ENCODE measurements at places on chromosomes 2 and 18.

DNA sequence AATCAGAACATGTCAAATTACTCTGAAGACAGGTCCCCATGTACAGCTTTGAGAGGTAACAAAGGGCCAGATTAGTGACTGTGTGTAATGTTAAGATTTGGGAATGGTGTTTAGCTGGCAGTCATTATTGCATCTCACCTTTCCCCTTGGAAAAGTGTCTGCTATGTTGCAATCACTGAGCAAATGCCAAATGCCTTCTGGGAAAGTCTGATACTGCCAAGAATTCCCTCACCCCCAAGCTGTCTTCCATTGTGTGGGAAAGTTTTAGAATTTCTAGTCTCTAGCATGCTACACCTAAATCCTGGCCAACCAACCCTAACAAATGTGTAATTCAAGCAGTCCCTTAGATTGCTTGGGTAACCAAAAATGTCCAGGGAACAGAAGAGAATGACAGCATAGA is 13.6 kb upstream of the PELI1 start:
- DNase-seq = no peak

GRCh38 chr2:15421753-15422152 is 139.4 kb downstream of the NBAS start:
- no peak for DNase-seq

GRCh38 chr18:21393986-21394385 is 152.0 kb downstream of the GREB1L start:
- DNase-seq = no peak

DNA sequence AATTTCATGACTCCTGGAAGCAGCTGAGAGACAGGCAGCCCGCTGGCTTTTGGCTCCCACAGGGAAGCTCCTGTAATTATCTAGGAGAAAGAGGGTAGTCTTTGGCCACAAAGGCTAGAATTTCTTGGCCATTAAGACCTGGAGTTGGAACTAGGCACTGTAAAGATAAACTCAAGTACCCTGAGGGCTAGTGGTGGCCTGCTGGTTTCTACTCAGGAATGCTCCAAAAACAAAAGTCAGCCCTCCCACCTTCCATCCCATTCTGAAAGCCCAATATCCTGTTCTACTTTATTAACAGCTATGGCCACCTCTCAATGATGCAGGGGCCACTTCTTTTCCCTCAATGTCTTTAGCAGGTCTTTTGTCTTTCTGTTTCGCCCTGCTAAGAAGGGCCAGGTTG is 34.0 kb upstream of the CYP26B1 start:
- no peak for DNase-seq

GRCh38 chr18:55356815-55357214 is 231.2 kb downstream of the TCF4 start:
- no peak for DNase-seq

GRCh38 chr18:69239849-69240674 is 160.6 kb upstream of the DOK6 start:
- DNase-seq = no peak

GRCh38 chr2:102940684-102941083 is 178.9 kb downstream of the TMEM182 start:
- no peak for DNase-seq

DNA sequence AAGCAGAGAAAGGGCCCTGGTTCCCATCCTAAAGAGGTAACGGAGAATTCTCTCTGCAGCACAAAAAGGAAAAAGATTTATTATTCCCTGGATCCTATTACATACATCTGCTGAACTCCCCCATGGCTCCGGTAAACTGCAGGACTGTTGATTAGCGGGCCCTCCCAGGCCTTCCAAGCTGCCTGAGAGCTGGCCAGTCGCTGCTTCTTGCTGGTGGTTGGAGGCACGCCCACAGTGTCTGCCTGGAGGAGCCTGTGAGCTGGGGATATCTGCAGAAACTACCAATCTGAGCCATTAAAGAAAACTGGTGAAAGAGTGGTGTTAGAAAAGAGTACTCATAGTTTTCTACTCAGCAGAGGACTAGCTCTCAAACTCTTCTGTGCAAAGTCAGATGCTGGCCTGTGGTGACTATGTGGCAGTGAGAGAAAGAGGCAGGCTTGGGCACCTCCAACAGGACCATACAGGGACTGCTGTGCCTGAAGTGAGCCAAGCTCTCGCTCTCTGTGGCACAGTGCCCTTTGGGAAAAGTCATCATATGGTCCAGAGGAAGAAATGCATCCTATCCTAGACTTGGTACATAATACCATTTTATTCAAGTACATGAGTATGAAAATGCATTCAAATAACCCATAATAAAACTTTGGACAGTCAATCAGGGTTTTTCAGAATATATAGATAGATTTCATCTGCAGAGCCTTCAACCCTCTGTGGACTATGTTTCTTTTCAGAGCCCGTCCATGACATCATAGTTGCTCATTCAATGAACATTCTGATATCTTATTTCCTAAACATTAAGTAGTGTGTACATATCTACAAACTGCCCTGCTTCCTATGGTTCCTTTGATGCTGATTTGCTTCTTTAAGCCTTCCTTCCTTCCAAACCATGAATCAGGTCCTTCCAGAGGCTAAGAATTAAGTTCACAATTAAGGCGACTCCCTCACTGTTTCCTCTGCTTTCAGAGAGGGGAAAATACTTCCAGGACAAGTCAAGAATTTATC is 242.0 kb upstream of the LYPD1 start:
- DNase-seq = no peak

DNA sequence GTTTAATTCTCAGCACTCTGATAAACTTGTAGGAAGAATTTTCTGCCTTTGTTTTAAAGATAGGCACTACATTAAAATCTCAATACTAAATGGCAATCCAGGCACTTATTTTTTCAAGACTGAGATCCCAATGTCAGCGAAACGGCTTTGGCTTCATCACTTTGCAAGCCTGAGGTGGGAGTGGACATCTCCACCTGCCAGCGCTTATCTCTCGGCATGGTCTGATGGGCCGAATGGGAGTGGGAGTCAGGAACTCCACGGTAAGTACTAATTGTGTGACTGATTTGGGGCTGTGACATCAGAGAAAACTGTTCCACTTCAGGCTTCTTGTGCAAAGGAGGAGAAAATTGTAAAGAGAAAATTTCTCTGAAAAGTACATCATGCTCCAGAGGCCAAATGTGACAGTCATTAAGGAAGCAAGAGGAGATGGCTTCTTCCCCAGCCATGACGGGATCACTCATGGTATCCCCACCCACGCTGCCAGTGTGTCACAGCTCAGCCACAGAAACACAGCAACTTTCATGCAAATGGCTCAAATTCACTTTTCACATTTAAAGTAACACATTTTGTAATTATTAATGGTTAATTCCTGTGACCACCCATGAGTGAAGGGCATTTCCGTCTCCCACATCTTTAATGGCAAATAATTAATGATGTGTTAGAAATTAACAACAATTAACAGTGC is 385.5 kb upstream of the HNRNPA3 start:
- peak; percentile 26 for DNase-seq

DNA sequence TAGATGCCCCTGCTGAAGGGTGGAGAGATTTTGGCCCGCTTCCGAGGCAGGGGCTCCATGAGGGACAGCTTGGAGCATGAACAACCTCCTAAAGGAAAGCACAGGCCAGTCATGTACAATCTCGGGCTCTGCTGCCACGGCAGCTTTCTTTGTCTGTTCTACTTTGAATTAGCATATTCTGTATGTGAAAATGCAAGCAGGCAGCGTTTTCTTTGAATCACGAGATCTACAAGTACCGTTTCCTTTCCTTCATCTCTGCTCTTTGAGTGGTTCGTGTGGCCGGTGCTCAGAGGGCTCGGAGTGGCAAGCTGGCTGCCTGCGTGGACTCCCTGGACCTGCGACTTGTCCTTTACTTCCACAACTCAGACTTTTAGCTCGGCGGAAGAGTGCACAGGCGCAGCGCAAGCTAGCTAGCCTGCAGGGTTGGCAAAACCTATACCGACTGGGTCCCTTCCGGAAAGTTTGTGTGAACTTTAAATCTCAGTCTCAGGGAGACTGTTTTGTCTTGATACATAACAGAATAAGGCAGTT is 6.9 kb downstream of the TWIST2 start:
- no peak for DNase-seq

DNA sequence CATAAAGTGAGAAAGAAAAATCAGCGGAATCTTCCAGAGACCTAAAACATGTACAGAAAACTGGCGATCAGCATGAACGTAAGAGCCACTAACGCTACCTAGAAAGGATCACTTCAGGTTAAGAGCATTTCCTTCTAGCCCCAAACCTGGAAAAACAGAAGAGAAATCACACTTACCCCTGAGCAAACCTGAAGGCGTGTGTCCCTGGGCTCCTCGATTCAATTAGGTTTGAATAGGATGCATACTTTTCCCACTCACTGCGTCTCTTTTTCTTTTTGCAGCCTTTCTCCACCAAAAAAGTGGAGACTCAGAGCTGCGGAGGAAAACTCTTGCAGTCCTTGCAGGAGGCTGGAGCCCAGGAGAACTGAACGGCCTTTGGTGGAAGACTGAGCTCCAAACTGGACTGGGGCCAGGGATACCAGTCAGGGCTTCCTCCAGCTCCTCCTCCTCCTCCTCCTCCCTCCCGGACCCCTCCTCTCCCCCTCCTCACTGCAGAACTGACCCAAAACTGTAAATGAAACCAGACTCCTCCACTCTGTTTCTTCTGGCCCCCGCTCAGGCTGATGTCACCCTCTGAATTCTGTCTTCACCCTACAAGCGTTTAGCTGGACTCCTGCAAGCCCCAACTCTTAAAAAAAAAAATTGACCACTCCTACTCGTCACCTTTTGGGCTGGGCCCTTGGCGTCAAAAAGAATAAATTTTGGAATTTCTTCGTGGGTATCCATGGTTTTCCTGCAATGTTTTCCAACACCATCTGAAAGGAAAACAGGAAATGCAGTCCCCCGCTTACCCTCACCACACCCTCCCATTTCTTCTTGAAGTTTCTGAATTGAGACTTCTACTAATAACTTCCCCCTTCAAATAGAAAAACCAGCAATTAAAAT is at the start of gene COL6A3:
COL6A3 (minus strand) TSS at position 388 of the 885 bp plus-strand sequence. CDS start 17,347 bp downstream, outside the sequence.
- DNase-seq = no peak

DNA sequence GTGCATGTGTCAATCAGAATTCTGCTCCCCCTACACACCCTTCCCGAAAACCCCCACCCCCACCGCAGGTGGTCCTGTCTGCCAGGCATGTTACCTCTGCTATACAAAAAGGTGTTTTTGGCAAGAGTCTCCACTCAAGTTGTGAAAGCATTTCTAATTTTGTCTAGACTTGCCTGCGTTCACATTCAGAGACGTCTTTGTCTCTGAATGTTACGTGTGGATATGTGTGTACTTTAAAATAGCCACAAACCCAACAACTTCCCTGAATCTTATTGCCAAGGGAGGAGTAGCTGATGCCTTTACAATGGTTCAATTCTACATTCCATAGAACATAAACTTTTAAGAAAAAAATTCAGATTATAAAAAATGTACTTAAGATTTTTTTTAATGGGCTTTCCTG is 66.6 kb downstream of the ITGA4 start:
- no peak for DNase-seq

DNA sequence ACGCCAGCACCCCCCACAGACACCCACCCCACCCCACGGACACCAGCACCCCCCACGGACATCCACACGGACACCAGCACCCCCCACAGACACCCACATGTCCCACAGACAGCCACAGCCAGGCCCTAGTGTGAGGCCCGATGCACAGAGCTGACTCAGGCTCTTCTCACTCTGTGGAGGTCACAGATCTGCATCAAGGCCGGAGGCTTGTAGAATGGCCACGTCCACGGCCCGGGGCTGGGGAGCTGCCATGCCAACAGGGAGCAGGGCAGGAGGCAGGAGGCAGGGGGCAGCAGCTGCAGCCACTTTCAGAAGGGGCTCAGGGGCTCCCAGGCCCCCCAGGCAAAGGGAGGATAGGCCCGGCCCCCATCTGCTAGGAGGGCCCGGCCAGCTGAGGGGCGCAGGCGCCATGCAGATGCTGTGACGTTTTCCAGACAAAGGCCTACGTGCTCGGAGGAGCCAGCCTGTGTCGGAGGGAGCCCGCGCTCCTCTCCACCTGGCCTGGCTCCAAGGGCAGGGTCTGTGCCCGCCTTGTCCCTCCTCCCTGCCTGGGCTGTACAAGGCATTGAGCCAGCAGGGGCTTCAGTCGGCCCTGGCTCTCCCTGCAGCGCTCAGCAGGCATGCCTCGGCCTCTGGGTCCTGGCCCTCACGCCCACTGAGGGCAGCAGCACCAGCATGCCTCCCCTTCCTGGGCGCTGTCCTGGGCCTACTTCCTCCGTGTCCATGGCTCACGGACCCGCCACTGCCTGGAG is 249.0 kb downstream of the TWIST2 start:
- DNase-seq = no peak

DNA sequence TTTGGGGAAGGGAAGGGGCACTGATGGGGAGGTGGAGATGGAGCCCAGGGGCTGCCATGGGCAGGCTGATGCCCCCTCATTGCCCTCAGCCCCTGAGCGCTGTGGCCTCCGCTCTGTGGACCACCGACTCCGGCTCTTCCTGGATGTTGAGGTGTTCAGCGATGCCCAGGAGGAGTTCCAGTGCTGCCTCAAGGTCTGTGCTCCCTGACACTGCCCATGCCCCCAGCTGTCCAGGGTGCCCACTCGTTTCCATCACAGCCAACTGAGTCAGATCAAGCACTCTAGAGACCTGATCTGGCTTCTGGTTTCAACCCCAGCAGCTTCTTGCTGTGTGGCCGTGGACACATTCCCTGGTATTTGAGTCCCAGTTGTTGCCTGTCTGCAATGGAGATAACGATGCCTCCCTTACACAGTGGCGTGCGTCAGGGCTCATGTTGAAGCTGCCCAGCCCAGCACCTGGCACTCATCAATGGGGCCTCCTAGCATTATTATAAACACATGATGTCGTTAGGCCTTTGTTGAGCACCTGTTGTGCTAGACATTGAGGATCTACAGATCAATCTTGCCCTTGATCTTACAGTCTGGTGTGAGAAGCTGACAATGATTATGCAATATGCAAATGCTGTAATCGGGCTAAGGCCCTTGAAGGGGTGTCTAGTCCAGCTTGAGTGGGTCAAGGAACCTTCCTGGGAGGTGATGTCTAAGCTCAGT is 14.4 kb downstream of the STK11IP start:
- no peak for DNase-seq

GRCh38 chr2:70988151-70988550 is 6.5 kb downstream of the TEX261 start:
- no peak for DNase-seq

- no peak for DNase-seq
These were observed 245.7 kb upstream of the REG3G start for GRCh38 chr2:78779761-78780160.

- DNase-seq = peak; percentile 96
These were observed 59.8 kb upstream of the IL1R1 start for GRCh38 chr2:102082571-102083392.

- no peak for DNase-seq
These were observed 154.1 kb upstream of the SH3BP4 start for GRCh38 chr2:234797566-234798250.

GRCh38 chr2:155442088-155442487 is 743.6 kb downstream of the KCNJ3 start:
- DNase-seq = no peak

- no peak for DNase-seq
These were observed 171.3 kb downstream of the CDH7 start for GRCh38 chr18:65922103-65922502.

DNA sequence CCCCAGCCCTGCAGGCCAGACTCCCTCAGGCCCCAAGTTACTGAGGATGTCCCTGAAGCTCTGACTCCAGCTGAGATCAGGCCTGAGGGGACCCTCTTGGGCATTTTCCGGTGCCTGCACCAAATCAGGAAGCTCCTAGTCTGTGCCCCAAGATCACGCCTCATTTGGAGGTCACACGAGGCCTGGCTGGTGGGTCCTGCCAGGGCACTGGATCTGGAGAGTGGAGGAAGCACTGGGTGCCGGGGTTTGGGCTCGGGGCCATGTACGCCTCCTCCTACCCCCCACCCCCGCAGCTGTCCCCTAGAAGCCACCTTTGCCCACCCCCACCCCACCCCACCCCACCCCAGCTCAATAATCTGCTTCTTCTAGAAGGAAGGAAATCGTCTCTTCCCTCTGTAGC is 16.2 kb downstream of the SH2D6 start:
- DNase-seq = peak; percentile 47
